GM12892 (cell line): ENCODE measurements at places on chromosomes 2 and 18.

- no peak for DNase-seq
These were observed 61.4 kb downstream of the PRPF40A start for GRCh38 chr2:152655880-152656279.

DNA sequence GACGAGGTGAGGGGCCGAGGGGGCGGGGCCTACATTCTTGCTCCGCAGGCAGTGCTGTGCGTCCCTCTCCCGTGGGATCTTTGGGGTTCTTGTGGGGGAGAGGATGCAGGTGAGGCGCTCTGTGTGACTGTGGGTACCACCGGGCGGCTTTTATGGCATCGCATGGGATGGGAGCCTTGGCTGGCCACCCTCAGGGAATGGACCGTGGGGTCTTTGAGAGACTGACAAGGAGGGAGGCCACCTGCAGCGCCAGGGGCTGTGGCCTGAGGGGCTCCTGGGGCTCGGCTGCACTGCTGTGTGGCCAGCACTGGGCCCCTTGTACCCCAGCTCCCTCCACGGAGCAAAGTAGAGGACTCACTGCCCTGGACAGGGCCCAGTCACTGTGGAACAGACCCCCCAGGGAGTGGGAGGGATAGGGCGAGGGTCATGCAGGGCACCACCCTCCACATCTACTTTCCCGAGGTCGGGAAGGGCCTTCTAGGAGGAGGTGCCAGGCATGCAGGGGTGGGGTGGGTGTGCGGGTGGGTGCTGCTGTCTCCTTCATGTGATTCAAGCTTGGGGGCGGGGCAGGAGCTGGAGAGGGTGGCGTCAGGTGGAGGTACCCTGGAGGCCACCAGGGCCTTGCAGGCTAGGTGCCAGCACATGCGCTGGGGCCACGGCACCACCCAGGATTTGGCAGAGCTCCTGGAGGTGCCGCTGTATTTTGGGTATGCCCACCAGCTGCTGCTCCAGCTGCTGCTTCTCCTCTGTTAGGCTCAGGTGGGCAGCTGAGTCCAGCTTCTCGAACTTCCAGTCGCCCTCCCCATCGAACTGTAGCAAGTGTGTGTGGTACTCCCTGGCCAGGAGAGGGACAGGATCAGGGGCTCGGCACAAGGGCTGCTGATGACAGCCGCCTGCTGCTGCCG, 1072.4 kb downstream of the RPIA start:
- DNase-seq: no peak

DNA sequence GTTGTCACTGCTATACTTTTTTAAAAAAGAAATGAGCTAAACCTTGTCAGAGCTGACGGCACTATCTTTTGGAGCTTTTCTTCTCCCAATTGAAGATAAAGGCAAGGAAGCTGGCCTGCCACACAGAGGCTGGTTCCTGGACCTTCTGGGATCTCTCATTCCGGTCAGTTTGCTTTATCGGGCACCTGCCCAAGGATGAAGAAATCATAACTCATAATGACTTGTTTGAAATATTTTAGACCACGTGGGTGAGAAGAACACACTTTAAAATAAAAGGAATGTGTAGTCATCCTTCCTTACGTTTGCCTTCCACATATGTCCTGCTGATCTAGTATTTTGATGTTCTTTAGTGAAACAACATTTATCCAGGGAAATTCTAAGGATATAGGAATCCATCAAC, 535.7 kb downstream of the DCC start:
- no peak for DNase-seq

GRCh38 chr2:230472621-230473018, 56.6 kb downstream of the SP100 start:
- no peak for DNase-seq

- no peak for DNase-seq
These were observed 145.7 kb upstream of the DLX2 start for GRCh38 chr2:172248381-172248780.

DNA sequence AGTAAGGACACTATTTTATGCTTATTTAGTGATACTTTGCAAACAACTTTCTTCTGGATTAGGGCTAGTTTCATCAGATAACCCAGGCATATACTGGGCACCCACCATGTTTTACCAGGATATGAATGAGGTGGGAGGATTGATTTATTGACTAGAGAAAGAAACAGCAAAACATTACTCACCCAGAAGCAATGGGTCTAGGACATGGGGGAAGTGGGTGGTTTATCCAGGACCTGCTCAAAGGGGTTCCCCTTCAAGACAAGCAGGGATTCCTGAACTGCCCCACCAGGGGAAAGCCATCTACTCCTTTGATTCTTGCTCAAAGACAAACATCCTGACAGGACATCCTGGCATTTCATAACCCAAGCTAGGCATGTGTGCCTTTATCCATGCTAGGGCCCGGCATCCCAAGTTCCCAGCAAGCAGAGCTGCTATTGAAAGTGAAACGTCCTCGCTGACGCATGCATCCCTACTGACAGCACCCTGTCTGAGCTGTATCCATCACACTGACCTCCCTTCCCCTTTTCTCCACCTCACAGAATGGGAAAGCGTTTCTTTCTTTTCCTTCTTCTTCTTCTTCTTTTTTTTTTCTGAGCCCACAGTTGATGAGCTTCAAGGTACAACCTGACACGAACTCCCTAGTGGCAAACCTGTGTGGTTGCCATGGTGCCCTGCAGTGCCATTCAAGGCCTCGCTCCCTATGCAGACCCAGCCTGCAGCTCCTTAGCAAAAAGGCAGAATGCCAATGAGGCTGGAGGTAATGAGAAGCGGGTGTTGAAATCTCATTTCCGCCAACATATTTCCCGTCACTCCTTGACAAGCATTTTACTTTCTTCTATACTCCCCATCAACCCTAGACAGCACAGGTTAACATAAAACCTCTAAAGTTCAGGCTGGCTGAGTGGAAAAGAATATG, 70.5 kb downstream of the CLHC1 start:
- DNase-seq: no peak

DNA sequence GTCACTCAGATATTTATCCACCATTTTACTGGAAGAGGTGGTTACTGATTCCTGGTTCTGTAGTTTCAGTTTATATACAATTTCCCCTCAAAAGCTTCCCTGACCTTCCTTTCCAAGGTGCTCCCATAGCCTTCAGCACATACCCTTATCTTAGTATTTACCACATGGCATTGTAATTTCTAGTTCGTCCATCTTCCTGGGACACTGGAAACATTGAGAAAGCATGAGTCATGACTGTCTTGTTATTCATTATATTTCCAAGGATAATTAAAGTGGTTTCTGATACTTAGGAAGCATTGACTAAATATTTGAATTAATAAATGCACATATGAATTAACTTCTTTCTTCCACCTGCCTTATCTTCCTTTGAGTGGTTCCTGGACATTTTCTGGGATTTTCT, 203.8 kb downstream of the ETAA1 start:
- no peak for DNase-seq

- DNase-seq: no peak
These were observed 43.4 kb downstream of the PLEKHA3 start for GRCh38 chr2:178523596-178524134.

- DNase-seq: no peak
These were observed 521.9 kb downstream of the CCDC85A start for GRCh38 chr2:56705713-56706112.
